Stimulated activated CD8-positive, alpha-beta memory T cell treated with anti-CD3 and anti-CD28 coated beads, Interleukin-7, amount 100 ng/mL, for 4 hours (primary cell): ENCODE measurements at places on chromosomes 12 and 14.

- no peak for DNase-seq
Observed at GRCh38 chr14:74202113-74202512, 37.1 kb upstream of the VSX2 start.

DNA sequence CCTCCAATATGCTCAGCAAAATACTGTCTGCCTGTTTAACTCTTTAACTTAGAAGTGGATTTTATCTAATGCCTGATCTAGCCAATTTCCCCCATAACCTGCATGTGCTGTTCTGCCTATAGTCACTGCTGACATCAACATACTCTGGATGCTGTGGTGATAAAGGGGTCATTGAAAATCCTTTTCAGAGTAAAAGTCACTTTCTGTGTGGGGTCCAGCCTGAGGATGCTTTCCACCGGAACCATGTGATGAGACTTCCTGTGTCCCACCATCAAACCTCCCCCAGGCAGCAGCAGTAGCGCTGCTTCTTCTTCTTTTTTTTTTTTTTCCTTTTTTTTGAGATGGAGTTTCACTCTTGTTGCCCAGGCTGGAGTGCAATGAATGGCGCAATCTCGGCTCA, 607.0 kb downstream of the BCL11B start:
- no peak for DNase-seq

DNA sequence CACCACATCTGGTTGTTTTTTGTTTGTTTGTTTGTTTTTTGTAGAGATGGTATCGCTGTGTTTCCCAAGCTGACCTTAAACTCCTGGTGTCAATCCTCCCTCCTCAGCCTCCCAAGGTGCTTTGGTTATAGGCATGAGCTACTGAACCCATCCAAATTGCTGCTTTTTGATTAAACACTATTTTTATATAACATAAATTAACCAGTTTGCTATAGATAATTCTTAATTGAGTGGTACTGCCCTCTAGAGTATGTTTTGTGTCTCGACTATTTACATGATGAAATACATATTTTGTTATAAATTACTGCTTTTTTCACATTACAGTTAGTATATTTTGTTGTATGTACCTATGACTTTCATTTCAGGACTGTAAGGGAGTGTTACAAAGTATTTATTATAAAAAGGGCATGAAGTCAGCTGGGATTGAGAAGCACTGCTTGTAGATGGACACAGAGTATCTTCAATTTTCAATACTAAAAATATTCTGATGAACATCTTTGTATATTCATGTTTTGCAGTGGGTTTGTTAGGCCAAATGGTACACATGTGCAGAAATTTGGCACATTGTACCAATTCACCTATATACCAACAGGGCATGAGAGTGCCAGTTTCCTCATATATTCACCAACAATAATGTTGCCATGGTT, 14.9 kb upstream of the SCAF11 start:
- no peak for DNase-seq

GRCh38 chr12:45464699-45465098, 248.8 kb downstream of the ANO6 start:
- DNase-seq = no peak

- DNase-seq = no peak
Observed at GRCh38 chr12:58202933-58203718, 261.8 kb downstream of the ATP23 start.
